ENCODE measurements at places on chromosomes 6 and 20.

- DNase-seq, result no peak
These were observed 414.9 kb downstream of the KIF16B start for GRCh38 chr20:16158090-16158975.

DNA sequence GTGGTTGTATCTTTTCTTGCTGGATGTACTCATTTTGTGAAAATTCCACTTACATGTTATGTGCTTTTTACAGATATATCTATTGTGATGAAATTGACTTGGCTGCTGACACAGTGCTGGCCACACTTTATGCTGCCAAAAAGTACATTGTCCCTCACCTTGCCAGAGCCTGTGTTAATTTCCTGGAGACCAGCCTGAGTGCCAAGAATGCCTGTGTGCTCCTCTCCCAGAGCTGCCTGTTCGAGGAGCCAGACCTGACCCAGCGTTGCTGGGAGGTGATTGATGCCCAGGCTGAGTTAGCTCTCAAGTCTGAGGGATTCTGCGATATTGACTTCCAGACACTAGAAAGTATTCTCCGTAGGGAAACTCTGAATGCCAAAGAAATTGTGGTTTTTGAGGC, 4.9 kb downstream of the BTBD3 start:
- no peak for DNase-seq

DNA sequence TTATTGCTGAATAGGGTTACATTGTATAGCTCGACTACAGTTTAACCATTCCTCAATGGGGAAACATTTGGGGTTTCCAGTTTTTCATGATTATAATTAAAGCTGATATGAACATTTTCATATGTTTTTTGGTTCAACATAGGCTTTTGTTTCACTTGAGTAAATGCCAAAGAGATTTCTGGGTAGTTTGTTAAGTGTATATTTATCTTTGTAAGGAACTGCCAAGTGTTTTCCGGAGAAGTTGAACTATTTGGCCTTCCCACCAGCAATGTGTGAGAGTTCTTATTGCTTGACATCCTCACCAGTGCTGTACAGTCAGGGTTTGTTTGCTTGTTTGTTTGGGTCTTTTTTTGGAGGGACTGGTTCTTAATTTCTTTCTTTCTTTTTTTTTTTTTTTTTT, 83.7 kb upstream of the RALY start:
- peak; percentile 51 for DNase-seq

DNA sequence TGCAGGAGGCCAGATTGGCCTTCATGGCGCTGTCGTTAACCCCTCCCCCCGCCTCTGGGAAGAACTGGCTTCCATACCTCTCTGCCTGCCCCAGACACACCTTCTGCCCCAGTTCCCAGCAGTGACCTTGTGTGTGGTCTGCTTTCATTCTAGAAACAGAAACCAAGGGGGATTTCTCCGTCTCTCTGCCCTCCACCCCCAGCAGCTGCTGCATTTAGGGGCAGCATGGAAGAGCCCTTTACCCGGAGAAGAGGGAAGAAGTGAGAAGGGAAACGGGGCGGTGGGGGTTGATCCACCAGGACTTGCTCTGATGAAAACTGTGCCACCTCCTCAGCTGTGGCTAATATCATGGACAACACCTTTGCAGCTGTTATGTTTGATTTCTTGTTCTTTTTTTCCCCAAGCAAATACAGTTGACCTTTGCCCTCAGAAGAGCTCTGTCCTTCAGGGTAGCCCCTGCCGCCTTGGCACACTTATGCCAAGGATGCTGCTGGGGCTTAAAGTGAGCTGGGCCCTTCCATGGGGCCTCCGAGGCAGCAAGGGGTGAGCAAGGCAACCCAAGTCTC, 6.1 kb downstream of the GLP1R start:
- DNase-seq, result no peak

- no peak for DNase-seq
These were observed 90.8 kb upstream of the TENT5A start for GRCh38 chr6:81843302-81843701.

- DNase-seq, result peak; percentile 39
These were observed 151.8 kb upstream of the HEY2 start for GRCh38 chr6:125597411-125598253.

- DNase-seq, result peak; percentile 45
These were observed 15.1 kb upstream of the HIVEP2 start for GRCh38 chr6:142960098-142960497.

- no peak for DNase-seq
These were observed 538.7 kb upstream of the ID4 start for GRCh38 chr6:19298421-19298820.

- DNase-seq, result no peak
These were observed 104.2 kb upstream of the CNKSR3 start for GRCh38 chr6:154614641-154615040.

All from fibroblast of skin of scalp (primary cell).